A549 treated with ZK216348 at 1 μM for 4 hours (cell line): ENCODE measurements at places on chromosomes 12 and 14. TPM values are rescaled to one million over a fixed set of nuclear protein-coding genes. Genes with fewer than 3 reads are reported as not detected.

RESF1 gene
- 12.0 to 26.8 TPM (median 20.4 TPM) in 5 replicates for total RNA-seq

GPATCH2L gene
- total RNA-seq = 13.5 to 27.7 TPM (median 23.3 TPM) in 5 replicates

ACSM4 gene
- total RNA-seq = not detected in 5 replicates

PDZRN4 gene
- total RNA-seq = not detected in 5 replicates

BBOF1 gene
- 3.5 to 8.7 TPM (median 4.0 TPM) in 5 replicates for total RNA-seq

OTX2 gene
- not detected in 5 replicates for total RNA-seq

TAS2R30 gene
- not detected in 5 replicates for total RNA-seq

MSI1 gene
- total RNA-seq = 0.50 to 1.4 TPM (median 1.2 TPM) in 5 replicates

CABP1 gene
- 0.22 to 0.57 TPM (median 0.27 TPM) in 4 of 5 replicates, not detected in the other for total RNA-seq

TSHR gene
- not detected in 5 replicates for total RNA-seq
